Amniotic stem cell (primary cell): ENCODE measurements at places on chromosomes 16 and 17.

GRCh38 chr17:78112518-78113471 lies 15.8 kb downstream of the TMC6 start:
- DNase-seq, result no peak

GRCh38 chr16:89423681-89424260 lies 66.6 kb downstream of the ANKRD11 start:
- DNase-seq, result no peak

DNA sequence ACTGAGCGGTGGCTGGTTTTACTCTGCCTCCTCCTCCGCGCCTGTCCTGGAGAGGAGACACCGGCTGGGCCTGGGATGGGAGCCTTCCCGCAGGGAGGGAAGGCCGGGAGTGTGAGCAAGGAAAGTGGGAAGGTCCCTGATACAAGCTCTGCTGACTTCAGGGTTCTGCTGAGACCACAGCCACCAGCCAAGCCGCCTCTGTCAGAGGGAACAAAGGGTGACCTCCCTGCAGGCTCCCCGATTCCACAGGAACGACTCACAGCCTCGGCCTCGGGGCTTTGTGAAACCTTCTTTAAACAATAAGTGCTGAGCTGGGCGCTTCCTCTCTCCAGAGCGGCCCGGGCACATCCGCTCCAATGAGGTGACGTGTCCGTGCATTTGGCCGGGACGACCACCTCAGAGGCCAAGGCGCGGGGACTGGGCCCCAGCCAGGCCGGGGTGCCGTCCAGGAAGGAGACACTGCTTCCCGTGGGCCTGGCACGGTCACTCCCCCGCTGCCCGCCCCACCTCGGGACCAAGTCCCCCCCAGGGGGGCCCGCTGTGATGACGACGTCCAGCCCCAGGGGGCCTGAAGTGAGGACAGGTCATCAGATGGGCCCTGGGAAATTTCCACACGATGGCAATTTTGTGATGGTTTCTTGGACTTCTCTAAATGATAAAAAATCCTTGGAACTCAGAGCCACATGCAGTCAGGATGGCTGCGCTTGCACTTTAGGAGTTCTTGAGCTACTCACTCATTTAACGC lies 11.8 kb upstream of the CIBAR2 start:
- DNase-seq, result peak; percentile 46

- DNase-seq, result peak; percentile 42
Observed at GRCh38 chr17:78324391-78325075, 35.3 kb downstream of the SOCS3 start.

- no peak for DNase-seq
Observed at GRCh38 chr17:59533694-59534093, 31.7 kb upstream of the DHX40 start.

- DNase-seq, result peak; percentile 53
Observed at GRCh38 chr17:78013683-78014467, 55.4 kb downstream of the TNRC6C start.

DNA sequence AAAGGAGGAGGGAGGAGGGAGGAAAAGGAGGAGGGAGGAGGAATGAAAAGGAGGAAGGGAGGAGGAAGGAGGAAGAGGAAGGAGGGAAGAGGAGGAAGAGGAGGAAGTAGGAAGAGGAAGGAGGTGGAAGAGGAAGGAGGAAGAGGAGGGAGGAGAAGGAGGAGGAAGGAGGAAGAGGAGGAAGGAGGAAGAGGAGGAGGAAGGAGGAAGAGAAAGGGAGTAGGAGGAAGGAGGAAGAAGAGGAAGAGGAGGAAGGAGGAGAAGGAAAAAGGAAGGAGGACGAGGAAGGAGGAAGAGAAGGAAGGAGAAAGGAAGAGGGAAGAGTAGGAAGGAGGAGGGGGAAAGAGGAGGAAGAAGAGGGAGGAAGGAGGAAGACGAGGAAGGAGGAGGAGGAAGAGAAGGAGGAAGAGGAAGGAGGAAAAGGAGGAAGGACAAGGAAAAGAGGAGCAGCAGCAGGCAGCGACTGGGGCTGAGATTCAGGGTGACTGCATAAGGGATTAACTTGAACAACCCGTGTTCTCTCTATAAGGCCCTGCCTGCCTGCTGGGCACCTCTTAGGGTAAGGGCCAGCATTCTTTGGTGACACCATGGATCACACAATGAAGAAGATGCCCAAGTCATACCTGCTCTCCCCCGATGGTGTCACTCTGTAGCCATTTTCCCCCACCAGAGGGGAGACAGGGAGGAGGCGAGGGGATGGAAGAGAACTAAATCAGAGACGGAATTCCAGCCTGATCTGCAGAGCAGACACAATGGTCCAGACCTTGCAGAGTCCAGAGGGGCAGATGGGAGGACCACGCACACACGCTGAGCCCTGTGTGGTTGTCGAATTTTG lies 1.4 kb upstream of the IL34 start:
- DNase-seq, result no peak

DNA sequence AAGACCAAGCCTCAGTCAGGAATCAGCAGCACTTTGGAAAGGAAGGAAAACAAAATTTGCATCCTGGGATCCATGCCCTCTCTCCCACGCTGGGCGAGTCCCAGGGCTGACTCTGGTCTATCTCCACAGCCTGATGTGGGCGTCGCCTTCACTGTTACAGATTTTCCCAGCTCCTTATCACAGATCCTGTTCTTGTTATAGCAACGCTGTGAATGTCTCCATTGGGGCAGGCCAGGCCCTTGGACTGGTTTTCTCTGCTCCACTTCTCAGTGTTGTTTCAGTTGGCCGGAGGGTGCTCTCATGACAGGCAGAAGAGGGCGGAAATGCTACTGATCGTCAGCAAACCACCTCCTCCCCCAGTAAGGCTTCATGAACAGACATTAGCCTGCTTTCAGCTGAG lies 127.9 kb upstream of the CDH11 start:
- no peak for DNase-seq

DNA sequence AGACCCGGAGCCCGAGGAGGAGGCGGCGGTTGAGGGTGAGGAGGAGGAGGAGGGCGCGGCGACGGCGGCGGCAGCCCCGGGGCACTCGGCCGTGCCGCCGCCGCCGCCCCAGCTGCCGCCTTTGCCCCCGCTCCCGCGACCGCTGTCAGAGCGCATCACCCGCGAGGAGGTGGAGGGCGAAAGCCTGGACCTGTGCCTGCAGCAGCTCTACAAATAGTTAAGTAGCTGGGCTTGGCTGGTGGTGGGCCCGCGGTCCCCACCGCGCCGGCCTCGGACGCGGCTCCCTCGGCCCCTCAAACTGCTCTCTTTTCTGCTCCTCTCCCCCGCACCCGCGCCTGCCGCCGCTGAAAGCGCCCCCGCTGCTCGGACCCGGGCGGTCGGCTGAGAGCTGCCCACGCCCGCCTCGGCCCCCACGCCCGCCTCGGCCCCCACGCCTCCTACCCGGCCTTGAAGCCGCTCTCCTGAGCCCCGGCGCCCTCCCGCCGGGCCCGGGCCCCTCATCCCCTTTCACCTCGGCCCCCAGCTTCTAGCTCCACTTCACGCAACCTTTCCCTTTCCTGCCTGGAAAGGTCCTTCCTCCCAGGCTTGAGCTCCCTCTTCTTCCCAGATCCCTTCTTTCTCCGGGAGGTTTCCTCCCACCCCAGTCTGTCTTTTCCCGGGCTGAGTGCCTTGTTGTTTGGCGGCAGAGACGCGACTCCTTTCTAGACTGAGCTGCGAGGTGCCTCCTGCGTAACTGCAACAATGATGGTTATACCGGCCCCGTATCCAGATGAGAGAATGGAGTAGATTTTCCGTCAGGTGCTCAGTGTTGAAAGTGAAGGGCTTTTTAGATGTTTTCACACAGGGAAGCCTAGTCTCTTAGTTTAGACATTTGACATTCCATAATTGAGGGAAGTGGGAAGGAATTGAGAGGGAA lies 850 bp downstream of the PPM1E start:
- no peak for DNase-seq

- DNase-seq, result no peak
Observed at GRCh38 chr16:74372369-74372768, 3.7 kb upstream of the NPIPB15 start.

- DNase-seq, result no peak
Observed at GRCh38 chr17:44236444-44236991, 17.0 kb upstream of the UBTF start.
